Stimulated activated CD8-positive, alpha-beta memory T cell treated with anti-CD3 and anti-CD28 coated beads, Interleukin-4, amount 100 ng/mL, for 24 hours (primary cell): ENCODE measurements at places on chromosomes 7 and 10.

GRCh38 chr10:6823770-6824169 lies 243.7 kb upstream of the PRKCQ start:
- DNase-seq: no peak

DNA sequence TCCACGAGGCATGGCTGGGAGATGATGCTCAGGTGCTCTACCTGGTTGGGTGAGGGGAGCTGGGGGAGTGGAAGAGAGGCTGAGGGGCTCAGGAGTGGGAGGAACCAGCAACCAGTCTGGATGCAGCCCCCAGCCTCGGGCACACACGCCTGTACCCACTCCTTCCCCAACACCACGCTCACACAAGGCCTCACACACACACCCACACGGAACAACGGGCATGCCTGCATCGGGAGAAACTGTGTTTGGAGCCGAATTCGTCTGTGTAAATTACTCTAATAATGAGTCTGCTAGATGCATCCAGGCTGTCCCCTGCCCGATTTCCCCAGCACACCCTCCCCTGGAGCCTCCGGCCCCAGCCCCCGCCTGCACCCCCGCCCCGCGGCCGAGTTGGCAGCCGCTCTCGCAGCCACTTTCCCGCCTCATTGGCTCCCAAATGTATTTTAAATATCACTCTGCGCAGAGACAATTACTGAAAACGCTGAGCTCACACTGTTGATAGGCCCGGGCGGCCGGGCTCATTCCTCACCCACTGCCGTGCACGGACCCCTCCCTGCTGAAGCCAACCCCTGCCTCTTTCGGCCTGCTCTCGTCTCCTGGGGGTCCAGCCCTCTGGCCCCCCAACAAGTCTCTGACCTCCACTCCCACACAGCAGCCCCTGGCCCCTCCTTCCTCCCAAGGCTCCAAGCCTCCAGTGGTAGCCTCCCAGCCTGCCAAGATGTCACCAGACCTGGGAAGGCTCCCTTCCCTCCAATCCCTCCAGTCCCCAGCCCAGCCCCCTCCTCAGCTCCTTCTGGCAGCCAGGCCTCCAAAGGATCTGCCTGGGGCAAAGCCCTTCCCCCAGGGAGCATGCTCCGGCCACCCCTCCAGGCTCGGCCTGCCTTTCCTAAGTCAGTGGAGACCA lies 11.1 kb downstream of the H2BK1 start:
- DNase-seq: no peak

DNA sequence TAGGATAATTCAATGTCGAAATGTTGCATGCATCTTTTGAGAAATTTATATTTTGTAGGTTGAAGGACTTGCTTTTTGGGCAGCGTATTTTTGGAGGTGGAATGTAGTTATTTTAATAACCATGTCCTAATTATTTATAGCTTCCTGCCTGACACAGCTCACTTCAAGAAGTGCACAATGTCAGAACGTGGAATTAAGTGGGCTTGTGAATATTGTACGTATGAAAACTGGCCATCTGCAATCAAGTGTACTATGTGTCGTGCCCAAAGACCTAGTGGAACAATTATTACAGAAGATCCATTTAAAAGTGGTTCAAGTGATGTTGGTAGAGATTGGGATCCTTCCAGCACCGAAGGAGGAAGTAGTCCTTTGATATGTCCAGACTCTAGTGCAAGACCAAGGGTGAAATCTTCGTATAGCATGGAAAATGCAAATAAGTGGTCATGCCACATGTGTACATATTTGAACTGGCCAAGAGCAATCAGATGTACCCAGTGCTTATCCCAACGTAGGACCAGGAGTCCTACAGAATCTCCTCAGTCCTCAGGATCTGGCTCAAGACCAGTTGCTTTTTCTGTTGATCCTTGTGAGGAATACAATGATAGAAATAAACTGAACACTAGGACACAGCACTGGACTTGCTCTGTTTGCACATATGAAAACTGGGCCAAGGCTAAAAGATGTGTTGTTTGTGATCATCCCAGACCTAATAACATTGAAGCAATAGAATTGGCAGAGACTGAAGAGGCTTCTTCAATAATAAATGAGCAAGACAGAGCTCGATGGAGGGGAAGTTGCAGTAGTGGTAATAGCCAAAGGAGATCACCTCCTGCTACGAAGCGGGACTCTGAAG lies 620 bp downstream of the ZRANB1 start:
- no peak for DNase-seq

- no peak for DNase-seq
Observed at GRCh38 chr7:102101111-102101551, 185.5 kb upstream of the SH2B2 start.

DNA sequence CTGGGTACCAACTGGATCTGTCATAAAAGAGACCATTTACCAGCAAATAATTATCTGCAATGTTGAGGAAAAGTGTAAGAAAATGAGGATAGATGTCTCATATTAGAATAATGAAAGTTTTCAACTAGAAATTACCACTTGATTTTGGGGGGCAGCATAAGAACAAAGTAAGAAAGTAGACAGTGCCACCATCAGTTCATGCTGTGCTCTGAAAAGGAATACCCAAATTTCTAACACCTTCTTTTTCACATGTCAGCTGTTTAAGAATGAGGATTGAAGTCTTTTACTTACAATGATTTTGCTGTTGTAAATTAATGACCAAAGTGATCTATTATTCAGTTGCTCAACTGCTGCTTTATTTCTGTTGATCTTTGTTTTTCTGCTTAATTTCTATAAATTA lies 578.3 kb downstream of the ETV1 start:
- DNase-seq: no peak
